ENCODE measurements at places on chromosomes 1 and 21. TPM values are rescaled to one million over a fixed set of nuclear protein-coding genes. Genes with fewer than 3 reads are reported as not detected.

GRCh38 chr1:155001675-155002463 lies 733 bp upstream of the ZBTB7B start:
- H3K4me1 ChIP-seq: peaks cover 64% of the 10 kb centered on the region
- peak; percentile 100 for DNase-seq
- H3K27ac ChIP-seq: peak overlapping the region; percentile 96
- H3K27me3 ChIP-seq: no peaks in the 10 kb centered on the region
- H3K36me3 ChIP-seq: no peaks in the 10 kb centered on the region
- peak overlapping the region; percentile 86 for H3K4me3 ChIP-seq

DNA sequence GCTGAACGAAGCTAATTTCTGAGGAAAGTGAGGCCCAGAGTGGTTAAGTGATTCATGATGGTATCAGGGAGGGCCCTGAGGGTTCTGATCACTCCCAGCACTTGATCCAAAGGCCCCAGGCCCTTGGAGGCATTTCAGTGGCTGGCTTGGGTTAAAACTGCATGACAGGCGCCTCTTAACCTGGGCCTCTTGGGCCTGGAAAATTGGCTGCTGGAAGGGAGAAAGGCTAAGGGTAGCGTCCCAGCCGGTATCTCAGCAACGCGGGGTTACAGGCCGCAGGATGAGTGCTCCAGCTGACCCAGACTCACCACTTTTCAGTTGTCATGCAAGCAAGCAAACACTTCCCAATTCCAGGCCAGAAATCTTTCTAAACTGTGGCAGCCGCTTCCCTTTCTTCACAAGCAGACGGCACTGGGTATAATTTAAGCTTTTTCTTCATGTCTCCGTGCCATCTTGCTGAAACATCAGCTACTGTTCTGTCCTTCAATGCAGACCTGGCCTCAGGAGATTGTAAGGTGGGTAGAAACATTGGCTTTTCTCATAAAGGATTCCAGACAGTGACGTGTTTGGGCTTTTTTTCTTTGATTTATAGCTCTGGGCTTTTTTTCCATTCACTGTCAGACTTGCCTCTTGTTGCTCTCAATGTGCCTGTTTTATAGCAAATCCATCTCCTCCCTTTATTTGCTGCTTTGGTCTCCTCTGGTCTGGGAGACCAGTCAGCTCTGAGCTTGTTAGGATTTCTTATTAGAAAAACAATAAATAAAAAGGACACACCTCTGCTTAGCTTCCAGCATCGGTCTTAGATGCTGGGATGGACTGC lies 229.1 kb downstream of the KCNJ6 start:
- H3K4me3 ChIP-seq: no peak overlapping the region
- H3K36me3 ChIP-seq: no peaks in the 10 kb centered on the region
- no peak for DNase-seq
- H3K4me1 ChIP-seq: peaks cover 14% of the 10 kb centered on the region
- H3K27ac ChIP-seq: no peak overlapping the region

DNA sequence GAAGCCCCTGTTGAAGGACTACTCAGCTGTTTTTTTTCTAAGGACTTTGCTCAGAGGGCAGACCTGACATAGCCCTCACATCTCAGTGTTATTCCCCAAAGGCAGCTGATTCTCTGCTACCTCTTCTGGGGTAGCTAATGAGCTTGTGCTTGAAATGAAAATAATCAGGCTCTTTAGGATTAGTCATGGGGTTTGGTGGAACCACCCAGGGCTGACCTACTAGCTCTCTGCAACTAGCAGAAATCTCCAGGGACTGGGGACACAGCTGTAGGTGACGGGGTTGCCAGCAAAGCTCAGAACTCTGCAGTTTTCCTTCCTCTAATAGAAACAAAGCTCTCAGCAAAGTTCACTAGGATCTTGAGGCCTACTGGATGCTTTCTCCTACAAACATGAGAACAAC lies 106.4 kb upstream of the BCL9 start:
- H3K4me1 ChIP-seq: no peaks in the 10 kb centered on the region
- no peaks in the 10 kb centered on the region for H3K27me3 ChIP-seq
- no peak overlapping the region for H3K4me3 ChIP-seq
- DNase-seq: peak; percentile 7
- no peaks in the 10 kb centered on the region for H3K36me3 ChIP-seq

- H3K27ac ChIP-seq: no peak overlapping the region
- H3K4me3 ChIP-seq: no peak overlapping the region
Observed at GRCh38 chr1:218527737-218528136, 182.6 kb downstream of the TGFB2 start.

DNA sequence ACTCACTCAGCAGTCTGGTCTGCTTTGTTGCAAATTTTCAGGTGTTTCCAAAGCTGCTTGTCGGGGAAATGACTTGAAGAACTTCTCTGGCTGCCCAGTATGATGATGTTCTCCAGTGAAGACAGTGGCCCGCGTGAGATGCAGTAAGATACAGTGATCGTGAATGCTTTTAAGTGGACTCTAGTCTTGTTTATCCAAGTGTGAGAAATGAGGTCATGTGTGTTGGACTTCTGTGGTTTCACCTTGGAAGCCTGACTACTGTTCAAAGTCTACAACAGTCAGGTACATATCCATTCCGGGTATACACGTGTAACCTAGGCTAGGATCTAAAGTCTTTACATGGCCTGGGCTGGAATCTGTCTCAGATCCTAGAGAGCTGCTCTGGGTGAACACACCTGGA lies 29.1 kb downstream of the ZNF695 start:
- no peak overlapping the region for H3K27ac ChIP-seq
- no peak overlapping the region for H3K4me3 ChIP-seq
- no peaks in the 10 kb centered on the region for H3K27me3 ChIP-seq
- no peak for DNase-seq
- H3K4me1 ChIP-seq: no peaks in the 10 kb centered on the region
- no peaks in the 10 kb centered on the region for H3K36me3 ChIP-seq

DNA sequence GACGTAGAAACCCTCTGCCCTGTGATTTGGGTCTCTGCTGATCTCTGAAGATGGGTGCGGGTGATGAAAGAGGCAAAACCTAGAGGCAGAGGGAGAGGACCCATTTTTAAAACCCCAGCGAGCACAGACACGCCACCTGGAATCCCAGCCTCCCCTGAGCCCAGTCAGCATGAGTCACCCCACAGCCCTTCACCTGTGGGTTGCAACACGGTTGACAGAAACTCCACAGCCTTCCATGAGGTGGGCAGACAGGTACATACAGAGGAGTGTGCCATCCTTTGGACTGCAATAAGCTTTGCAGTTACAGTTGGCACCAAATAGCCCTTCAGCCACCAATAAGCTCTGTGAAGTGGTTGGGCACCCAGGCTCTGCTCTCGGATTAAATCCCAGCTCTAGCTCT lies 2.1 kb upstream of the GRHL3 start:
- DNase-seq: no peak
- peaks cover 32% of the 10 kb centered on the region for H3K4me1 ChIP-seq
- no peak overlapping the region for H3K4me3 ChIP-seq
- H3K27me3 ChIP-seq: peaks cover 42% of the 10 kb centered on the region

DNA sequence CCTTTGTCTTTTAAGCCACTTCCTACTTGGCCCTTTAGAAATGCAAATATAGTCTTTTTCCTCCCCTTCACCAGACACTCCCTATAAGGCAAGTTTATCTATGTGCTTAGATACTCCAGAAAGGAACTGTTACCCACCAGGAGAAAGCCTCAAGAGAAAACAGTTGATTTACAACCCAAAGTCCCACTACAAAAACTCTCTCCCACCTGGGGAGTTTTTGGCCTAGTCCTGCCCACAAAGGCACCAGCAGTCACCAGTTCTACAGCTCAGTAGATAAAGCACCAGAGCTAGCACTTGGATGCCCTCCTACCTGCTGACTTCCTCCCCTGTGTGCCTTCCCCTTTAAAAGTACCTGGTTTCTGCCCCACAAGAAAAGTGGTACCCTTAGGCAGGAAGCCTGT lies 27.7 kb upstream of the HAO2 start:
- no peaks in the 10 kb centered on the region for H3K27me3 ChIP-seq
- no peak overlapping the region for H3K27ac ChIP-seq
- DNase-seq: no peak

DNA sequence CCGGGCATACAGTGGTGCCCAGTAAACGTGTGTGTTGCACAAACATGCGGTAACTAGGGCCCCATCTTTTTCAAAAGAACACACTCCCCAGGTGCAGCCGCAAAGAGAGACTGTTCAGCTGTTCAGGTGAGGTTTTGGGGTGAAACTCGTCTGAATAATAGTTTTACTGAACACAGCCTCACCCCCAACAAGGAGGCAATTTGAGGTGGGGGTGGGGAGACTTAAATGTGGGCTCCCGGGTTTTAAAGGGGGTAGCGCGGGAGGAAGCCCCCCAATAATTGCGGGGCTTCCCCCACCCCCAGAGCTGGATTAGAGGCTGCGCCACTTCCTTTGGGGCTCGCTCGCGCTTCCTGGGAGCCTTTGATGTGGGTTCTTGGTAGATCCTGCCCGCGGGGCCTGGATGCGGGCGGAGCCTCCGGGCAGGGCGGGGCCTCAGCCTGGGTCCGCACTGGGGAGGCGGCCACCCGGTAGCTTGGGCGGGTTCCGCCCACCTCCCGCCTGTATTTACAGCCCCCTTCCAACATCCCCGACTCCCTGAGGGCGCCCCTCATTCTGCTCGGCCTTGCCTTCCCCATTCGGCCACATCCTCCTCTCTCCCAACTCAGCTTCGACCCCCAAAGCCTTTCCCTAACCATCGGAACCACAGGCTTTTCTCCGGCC lies 6.4 kb upstream of the EPHA2 start:
- H3K4me1 ChIP-seq: peaks cover 7% of the 10 kb centered on the region
- no peaks in the 10 kb centered on the region for H3K36me3 ChIP-seq
- DNase-seq: no peak
- H3K27me3 ChIP-seq: peaks cover 15% of the 10 kb centered on the region

- H3K4me1 ChIP-seq: peaks cover 4% of the 10 kb centered on the region
- H3K27me3 ChIP-seq: no peaks in the 10 kb centered on the region
- no peak for DNase-seq
- no peaks in the 10 kb centered on the region for H3K36me3 ChIP-seq
- H3K4me3 ChIP-seq: no peak overlapping the region
Observed at GRCh38 chr1:63674865-63675419, 81.7 kb downstream of the PGM1 start.

DNA sequence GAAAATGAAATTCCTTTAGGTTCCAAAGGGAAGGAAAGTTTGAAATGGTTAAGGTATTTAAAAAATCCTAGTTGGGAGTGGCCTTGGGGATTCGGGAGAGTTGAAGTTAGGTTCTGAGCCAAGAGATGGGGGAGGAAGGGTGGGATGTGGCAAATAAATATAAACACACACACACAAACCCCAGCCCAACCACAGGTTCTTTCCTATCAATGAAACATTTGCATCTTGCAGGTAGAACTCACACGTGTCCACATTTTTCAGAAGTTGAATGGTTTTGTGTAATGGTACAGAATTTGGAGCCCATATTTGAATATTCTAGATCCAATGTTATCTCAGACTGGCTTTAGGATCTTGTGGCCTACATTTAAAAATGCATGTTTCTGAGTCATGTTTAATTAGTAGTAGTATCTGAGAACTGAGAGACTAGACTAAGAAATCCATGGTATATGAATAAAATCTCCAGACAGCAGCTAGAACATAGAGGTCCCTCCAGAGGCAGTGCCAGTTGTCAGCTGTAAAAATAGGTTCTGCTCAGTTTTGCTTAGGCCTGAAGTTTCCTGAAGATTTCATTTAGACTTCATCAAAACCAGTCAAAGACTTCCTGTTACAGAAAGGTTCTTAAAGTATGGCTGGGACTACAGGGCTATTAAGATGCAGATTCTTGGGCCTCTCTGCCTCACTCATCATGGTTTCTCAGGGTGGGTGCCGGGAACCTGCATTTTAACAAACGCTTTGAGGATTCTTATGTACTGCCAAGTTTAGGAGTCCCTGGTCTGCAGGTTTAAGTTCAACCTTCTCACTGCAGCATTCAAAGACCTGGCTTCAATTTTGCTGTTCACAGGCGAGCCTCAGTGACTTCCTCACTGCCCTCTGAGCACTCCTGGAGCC lies 21.3 kb downstream of the RUNX1 start:
- H3K4me1 ChIP-seq: peaks cover 6% of the 10 kb centered on the region
- H3K27ac ChIP-seq: no peak overlapping the region
- H3K36me3 ChIP-seq: no peaks in the 10 kb centered on the region
- H3K4me3 ChIP-seq: no peak overlapping the region
- no peak for DNase-seq

GRCh38 chr1:81780705-81781454 lies 19.9 kb upstream of the ADGRL2 start:
- H3K4me3 ChIP-seq: no peak overlapping the region
- no peaks in the 10 kb centered on the region for H3K36me3 ChIP-seq
- DNase-seq: no peak

The CRYAA gene
- not detected for polyA plus RNA-seq

The KCNK1 gene
- polyA plus RNA-seq: 1.9 TPM

The PLPPR4 gene
- 10.0 TPM for polyA plus RNA-seq

The CDCP2 gene
- 0.16 TPM for polyA plus RNA-seq

The UBE2U gene
- polyA plus RNA-seq: not detected

The S100A7 gene
- not detected for polyA plus RNA-seq

The OR2T11 gene
- not detected for polyA plus RNA-seq

The PRDX6 gene
- 515 TPM for polyA plus RNA-seq

The SMPDL3B gene
- polyA plus RNA-seq: 0.06 TPM

The ZBTB8A gene
- polyA plus RNA-seq: 8.7 TPM

Measured in muscle of leg (tissue), 16 donors.